Activated naive CD8-positive, alpha-beta T cell treated with anti-CD3 and anti-CD28 coated beads for 36 hours (primary cell): ENCODE measurements at places on chromosomes 7 and 10. TPM values are rescaled to one million over a fixed set of nuclear protein-coding genes. Genes with fewer than 3 reads are reported as not detected.

KIF20B gene
- total RNA-seq = 63.2 TPM

ANKRD61 gene
- 0.16 TPM for total RNA-seq

MPLKIP gene
- 38.1 TPM for total RNA-seq

GATA3 gene
- 8.4 TPM for total RNA-seq

SLC13A1 gene
- total RNA-seq = not detected

NPFFR1 gene
- total RNA-seq = not detected

SRGN gene
- total RNA-seq = 278 TPM

SUN3 gene
- not detected for total RNA-seq

SHH gene
- total RNA-seq = not detected

DNA sequence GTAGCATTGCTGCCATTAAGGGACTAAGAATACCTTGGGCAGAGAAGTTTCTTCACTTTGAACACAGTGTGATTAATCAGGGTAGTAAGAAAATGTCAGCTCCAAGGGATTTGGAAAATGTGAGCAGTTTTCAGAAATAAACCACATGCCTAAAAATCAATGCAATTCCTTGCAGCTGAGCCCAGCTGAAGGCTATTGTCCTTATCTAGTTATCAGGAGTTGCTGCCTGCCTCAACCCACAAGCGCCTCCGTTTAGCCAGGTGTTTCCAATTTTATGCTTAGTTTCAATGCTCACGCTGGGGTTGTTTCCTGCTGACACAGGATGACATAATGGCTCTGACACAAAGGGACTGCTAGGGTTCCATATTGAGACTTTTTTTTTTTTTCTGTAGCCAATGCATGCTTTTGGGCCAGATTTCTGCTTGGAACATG is 132.3 kb upstream of the ANK3 start:
- H3K27ac ChIP-seq = no peak overlapping the region
- H3K27me3 ChIP-seq = no peaks in the 10 kb centered on the region
- H3K36me3 ChIP-seq = no peaks in the 10 kb centered on the region
- H3K4me3 ChIP-seq = no peak overlapping the region
- no peaks in the 10 kb centered on the region for H3K4me1 ChIP-seq
- DNase-seq = no peak

DNA sequence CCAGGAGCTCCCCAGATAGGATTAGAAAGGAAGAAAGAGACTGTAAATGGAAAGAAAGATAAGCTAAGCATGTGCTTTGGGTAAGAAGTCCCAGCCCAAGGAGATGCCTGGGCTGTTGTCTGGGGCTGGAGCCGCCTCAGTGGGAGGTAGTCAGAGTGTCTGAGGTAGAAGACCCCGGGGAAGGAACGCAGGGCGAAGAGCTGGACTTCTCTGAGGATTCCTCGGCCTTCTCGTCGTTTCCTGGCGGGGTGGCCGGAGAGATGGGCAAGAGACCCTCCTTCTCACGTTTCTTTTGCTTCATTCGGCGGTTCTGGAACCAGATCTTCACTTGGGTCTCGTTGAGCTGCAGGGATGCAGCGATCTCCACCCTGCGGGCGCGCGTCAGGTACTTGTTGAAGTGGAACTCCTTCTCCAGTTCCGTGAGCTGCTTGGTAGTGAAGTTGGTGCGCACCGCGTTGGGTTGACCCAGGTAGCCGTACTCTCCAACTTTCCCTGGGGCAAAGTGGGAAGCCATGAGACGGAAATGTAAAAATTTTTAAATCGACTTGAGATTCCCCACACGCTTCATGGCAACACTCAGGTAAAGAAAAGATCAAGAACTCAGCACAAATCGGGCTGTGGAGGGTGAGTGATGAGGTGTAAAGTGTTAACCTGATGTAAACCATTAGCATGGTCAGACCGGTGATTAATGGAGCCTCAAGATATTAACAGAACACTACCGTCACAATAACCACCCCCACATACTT is 1.3 kb downstream of the HOXA1 start:
- H3K27ac ChIP-seq = no peak overlapping the region
- H3K4me3 ChIP-seq = peak overlapping the region; percentile 35

DNA sequence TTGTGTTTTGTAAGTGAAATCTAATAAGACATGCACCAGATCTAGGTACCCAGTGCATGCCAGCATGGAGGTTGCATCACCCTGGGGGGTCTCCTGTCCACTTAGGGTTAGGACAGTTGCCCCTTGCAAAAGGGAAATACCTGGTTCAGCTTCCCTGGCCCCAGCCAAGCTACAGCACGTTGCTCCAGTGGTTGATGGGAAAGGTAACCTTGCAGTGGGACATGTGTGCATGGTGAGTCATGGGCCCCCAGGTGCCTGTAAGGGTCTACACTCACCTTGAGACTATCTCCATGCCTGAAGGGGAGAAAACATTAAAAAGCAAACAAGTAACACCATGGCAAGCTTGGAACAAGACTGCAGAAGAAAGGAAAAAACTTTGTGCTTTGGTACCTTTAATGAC is 143.9 kb downstream of the LSM5 start:
- H3K4me3 ChIP-seq = no peak overlapping the region
- H3K27ac ChIP-seq = no peak overlapping the region
- H3K36me3 ChIP-seq = no peaks in the 10 kb centered on the region
- no peak for DNase-seq

DNA sequence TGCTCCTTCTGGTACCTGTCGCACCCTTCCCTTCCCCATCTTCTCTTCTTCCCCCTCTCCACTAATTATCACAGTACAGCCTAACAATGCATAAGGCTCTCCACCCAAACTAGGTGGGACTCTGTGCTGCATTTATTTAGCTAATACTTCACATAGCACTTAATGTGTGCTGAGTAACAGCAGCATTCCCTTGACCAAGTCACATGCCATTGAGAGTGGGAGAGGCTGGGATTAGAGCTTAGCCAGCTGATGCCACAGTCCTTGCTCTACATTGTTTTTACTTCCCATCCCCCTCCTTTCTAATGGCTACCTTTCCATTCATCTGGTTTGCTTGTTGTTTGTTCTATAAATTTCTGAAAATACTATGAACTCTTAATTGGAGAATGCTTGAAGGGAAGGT is 426.9 kb downstream of the LRMDA start:
- H3K4me3 ChIP-seq = no peak overlapping the region
- no peaks in the 10 kb centered on the region for H3K27me3 ChIP-seq
- DNase-seq = no peak
- H3K27ac ChIP-seq = no peak overlapping the region
- no peaks in the 10 kb centered on the region for H3K4me1 ChIP-seq
- no peaks in the 10 kb centered on the region for H3K36me3 ChIP-seq

- no peak overlapping the region for H3K27ac ChIP-seq
- no peaks in the 10 kb centered on the region for H3K27me3 ChIP-seq
- H3K4me3 ChIP-seq = no peak overlapping the region
- no peak for DNase-seq
These were observed 88.6 kb downstream of the INPP5A start for GRCh38 chr10:132626019-132626760.

DNA sequence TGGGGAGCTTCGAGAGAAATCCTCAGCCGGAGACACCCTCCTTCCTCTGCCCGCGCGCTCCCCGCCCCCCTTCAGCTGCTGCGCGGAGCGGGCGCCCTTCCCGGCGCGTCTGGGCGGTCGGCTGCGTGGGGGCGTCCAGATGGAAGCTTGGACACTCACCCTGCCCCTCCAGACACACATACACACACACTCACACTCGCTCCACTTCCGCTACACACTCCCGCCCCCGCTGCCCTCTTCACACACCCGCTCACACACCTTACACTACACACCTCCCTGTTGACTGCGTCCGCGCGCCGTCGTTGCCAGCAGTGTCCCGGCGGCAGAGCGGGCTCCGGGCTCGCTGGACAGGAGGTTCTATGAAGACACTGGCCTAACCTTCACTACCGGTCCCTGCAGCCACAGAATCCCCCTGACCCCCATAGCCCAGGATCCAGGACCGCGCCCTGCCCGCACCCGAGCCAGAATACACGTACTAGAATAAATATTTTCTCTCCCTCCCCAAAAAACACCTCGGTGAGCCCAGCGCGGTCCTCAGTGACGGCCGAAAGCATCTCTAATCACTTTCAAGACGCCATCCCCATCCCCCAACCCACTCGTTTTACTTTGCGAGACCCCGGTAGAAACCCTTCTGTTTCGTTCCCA is 1.1 kb upstream of the EGR2 start:
- H3K27ac ChIP-seq = peak overlapping the region; percentile 97
- H3K4me1 ChIP-seq = peaks cover 27% of the 10 kb centered on the region
- peak overlapping the region; percentile 89 for H3K4me3 ChIP-seq
- peak; percentile 69 for DNase-seq
- peaks cover 28% of the 10 kb centered on the region for H3K27me3 ChIP-seq

DNA sequence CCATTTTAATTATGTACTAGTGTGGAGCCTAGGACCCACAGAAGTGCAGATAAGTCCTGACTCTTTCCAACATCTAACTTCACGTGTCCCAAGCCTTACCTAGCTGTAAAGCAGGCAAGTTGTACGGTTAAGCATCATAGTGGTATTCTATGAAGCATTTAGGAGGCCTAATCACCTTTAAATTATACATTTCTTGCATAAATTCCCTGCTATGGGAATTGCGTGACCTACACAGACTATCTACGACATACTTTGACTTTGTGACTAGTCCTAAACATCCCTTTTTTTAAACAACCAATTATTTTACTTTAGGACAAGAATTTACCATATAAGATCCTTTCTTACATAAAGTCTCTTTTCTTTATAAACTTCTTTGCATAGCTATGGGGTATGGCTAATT is 37.7 kb upstream of the LRGUK start:
- no peaks in the 10 kb centered on the region for H3K27me3 ChIP-seq
- H3K4me3 ChIP-seq = no peak overlapping the region
- H3K4me1 ChIP-seq = no peaks in the 10 kb centered on the region

GRCh38 chr7:107694386-107694785 is 33.8 kb downstream of the SLC26A4 start:
- DNase-seq = no peak
- peaks cover 7% of the 10 kb centered on the region for H3K4me1 ChIP-seq
- H3K4me3 ChIP-seq = no peak overlapping the region
- H3K27me3 ChIP-seq = peaks cover 8% of the 10 kb centered on the region
- no peaks in the 10 kb centered on the region for H3K36me3 ChIP-seq
- no peak overlapping the region for H3K27ac ChIP-seq

GRCh38 chr10:1195828-1196227 is 139.6 kb downstream of the WDR37 start:
- DNase-seq = no peak
- no peak overlapping the region for H3K4me3 ChIP-seq
- H3K4me1 ChIP-seq = peaks cover 12% of the 10 kb centered on the region
- H3K36me3 ChIP-seq = no peaks in the 10 kb centered on the region
- no peaks in the 10 kb centered on the region for H3K27me3 ChIP-seq

GRCh38 chr10:68046642-68047041 is 28.4 kb downstream of the HERC4 start:
- no peak overlapping the region for H3K27ac ChIP-seq
- H3K36me3 ChIP-seq = peaks cover 18% of the 10 kb centered on the region
- H3K27me3 ChIP-seq = no peaks in the 10 kb centered on the region
- no peak for DNase-seq
- no peak overlapping the region for H3K4me3 ChIP-seq
- H3K4me1 ChIP-seq = peaks cover 46% of the 10 kb centered on the region
